ENCODE measurements at places on chromosomes 2 and 18. TPM values are rescaled to one million over a fixed set of nuclear protein-coding genes. Genes with fewer than 3 reads are reported as not detected.

Gene ADGRF3
- not detected for total RNA-seq

Gene DOK6
- total RNA-seq: 0.32 TPM

Gene CAPN14
- 0.14 TPM for total RNA-seq

Gene CHMP3
- 85.3 TPM for total RNA-seq

Gene SPP2
- total RNA-seq: not detected

Gene FTCDNL1
- not detected for total RNA-seq

Gene C2orf72
- total RNA-seq: 18.9 TPM

Gene SIX2
- 0.14 TPM for total RNA-seq

Gene REEP1
- 196 TPM for total RNA-seq

Gene AKAIN1
- total RNA-seq: not detected

Gene COLEC11
- total RNA-seq: not detected

Gene MGAT4A
- total RNA-seq: 139 TPM

Gene FNDC4
- 0.80 TPM for total RNA-seq

Gene ZRANB3
- total RNA-seq: 1.4 TPM

GRCh38 chr2:12616456-12617156 is 100.1 kb upstream of the TRIB2 start:
- DNase-seq: no peak

DNA sequence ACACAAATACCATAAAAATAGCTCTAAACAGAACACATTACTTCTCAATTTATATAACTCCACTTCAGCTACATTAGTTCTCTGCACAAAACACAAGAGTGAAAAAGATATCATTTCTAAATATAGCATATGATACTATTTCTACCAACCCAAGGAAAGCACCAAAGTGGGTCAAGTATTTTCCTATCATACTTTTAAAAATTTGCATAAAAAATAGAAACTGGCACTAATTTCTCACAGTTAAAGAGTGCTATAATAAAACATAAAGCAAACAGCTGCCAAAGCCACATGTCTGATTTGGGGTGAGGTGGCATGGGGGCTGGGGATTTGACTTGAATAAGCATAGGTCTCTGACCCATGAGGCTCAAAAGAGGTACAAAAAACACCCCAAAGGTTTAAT is 61.5 kb downstream of the BARD1 start:
- no peak for DNase-seq

GRCh38 chr2:217410681-217410960 is 550.8 kb upstream of the TNP1 start:
- DNase-seq: no peak

DNA sequence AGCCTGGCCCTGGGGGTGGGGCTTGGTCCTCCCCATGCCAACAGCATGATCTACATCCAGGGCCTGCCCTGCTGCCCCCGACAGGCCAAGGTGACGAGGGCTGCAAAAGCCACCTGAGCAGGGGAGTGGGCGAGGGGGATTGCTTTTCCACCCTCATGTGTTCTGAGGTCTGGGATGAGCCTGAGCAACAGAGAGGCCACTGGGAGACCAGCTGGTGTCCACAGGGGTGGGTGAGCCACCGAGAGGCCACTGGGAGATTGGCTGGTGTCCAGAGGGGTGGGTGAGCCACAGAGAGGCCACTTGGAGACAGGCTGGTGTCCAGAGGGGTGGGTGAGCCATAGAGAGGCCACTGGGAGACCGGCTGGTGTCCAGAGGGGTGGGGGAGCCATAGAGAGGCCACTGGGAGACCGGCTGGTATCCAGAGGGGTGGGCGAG is 147.4 kb upstream of the GPC1 start:
- DNase-seq: no peak

GRCh38 chr18:75869162-75869561 is 441.7 kb upstream of the SMIM21 start:
- no peak for DNase-seq

- DNase-seq: no peak
Measured at GRCh38 chr2:213316001-213316735, 31.9 kb downstream of the SPAG16 start.

DNA sequence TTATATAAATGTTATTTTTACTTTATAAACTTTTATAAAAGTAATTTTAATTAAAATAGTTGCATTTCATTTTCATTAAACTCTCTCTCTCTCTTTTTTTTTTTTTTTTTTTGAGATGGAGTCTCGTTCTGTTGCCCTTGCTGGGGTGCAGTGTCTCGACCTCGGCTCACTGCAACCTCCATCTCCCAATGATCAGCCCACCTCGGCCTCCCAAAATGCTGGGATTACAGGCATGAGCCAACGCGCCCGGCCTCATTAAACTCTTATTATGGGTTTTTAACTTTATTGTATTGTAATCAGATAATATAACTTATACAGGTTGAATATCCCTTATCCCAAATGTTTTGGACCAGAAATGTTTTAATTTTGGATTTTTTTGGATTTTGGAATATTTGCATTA is 10.9 kb upstream of the NPPC start:
- no peak for DNase-seq

- DNase-seq: no peak
Measured at GRCh38 chr18:63971320-63972001, 1.6 kb downstream of the SERPINB8 start.

- DNase-seq: no peak
Measured at GRCh38 chr2:189022053-189022481, 47.9 kb downstream of the COL3A1 start.

DNA sequence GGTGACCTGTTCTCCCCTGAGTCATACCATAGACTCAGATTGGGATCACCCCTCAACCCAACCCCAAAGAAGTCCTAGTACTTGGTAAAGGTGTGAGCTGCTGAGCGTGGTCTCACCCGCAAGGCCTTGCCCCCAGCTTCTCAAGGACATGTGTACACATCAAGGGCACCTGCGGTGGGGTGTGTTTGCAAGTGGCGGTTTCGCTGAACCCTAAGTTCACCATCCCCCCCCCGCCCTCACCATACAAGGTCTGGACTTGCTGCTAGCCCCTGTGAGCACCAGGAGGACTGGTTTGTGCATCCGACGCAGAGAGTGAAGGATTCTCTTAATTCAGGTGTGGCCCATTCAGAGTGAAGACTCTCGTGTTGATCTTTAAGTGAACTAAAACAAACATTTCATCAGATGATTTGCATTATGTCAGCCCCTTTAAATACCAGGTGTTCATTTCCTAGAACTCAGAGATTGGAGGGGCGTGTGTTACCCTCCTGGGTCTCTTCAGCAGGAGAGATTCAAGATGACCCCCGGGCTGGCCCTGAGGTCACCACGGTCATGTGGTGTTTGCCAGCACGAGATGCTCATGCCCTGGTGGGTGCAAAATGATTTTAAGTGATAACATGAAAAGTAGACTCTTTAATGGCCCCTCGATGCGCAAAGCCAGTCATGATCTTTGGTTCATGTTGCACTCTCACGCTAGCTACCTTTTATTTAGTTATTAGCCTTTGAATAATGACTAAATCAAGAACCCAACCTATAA is 27.8 kb downstream of the MTERF4 start:
- no peak for DNase-seq

DNA sequence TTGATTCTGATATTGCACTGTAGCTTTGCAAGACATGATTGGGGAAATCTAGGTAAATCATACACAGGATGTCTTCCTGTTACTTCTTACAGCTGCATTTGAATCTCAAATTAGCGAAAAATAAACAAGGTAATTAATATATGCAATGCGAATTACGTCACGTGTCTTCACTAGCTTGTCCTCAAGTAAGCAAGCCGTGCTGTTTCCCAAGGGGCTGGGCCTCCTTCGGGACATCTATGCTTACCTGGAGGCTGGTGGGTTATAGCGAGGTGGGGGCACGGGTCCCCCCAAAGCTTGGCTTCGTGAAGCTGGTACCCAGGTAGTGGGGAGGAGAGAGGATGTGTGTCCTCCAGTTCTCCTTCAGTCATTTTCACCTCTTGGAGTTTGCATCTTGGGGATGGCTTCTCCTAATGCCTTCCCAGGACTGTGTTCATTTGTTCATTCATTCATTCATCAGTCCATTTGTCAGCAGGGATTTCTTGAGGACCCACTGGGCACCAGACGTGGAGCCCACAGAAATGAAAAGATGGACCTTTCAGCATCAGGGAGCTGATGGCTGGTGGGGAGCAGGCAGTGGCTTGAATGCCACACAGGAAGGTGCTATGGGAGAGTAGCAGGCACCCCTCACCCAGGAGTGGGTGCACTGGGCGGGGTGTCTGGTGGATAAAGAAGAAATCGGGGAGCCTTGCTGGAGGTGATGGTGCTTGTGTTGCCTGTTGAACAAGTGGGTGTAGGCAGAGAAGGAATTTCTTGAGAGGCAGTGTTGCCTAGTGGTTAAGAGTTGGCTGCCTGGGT is 155.1 kb downstream of the GLI2 start:
- DNase-seq: no peak

- DNase-seq: no peak
Measured at GRCh38 chr2:205357732-205358131, 324.6 kb upstream of the NRP2 start.

DNA sequence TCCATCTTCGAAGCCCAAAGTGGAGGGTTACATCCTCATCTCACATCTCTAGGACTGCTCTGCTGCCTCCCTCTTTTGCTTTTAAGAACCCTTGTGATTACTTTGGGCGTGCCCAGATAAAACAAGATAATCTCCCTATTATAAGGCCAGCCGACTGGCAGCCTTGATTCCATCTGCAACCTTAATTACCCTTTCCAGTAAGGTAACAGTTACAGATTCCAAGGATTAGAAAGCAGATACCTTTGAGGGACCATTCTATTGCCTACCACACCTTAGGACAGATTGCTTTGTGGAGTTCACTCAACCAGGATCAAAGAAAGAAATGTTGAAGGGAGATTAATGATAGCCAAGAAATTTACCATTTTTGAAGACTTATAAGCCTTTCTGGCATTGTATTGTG is 250.8 kb upstream of the ACVR2A start:
- DNase-seq: no peak

- DNase-seq: no peak
Measured at GRCh38 chr2:66186537-66186936, 248.4 kb upstream of the MEIS1 start.

DNA sequence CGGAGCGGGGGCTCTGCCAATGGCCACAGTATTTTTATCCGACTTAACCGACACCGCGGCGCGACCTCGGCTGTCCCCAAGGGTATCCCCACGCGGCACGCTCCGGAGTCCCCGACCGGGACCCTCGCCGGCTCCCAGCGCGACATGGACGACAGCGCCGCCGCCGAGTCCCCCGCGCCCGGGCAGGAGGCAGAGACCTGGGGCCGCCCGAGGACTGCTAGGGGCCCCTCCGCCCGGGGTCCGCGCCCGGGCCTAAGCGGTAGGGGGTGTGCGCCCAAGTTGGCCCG is 468 bp downstream of the UXS1 start:
- DNase-seq: no peak

GRCh38 chr2:98335271-98335670 is 11.0 kb upstream of the CNGA3 start:
- no peak for DNase-seq

GRCh38 chr18:50928551-50928950 is 39.3 kb upstream of the ELAC1 start:
- DNase-seq: no peak

GRCh38 chr2:9497017-9497416 is 22.7 kb downstream of the IAH1 start:
- DNase-seq: no peak

DNA sequence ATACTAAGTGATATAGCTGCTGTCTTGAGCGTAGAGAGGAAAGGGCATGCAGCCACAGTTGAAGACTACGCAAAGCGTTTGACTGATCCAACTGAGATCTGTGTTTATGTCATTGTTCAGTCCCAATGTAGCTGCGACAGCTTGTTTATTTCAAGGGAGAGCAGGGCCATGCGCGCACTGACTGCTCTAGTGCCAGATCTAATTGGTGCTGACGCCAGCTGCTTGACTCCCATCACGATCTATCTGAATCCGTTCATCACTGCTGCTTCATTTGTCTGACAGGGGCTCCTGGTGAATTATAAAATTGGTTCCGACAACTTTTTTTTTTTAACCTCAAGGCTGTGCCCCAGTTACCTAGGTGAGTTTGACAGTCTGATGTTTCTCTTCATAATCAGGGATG is 75.7 kb downstream of the CHST9 start:
- DNase-seq: no peak

DNA sequence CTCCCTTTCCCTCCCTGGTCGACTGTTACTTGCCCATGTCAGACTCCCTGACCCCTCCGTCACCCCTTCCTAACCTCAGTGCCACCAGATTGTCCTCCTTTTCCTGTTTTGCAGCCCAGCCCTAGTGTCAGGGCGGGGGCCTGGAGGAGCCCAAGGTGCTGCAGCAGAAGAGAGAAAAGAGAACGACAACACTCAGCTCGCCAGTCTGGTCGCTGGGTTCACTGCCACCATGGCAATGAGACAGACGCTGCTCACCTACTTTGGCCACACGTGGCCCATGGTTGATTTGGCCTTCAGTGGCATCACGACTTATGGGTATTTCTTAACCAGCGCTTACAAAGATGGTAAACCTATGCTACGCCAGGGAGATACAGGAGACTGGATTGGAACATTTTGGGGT is 108.4 kb upstream of the RMDN2 start:
- no peak for DNase-seq

- DNase-seq: no peak
Measured at GRCh38 chr2:172436889-172437288, 9.5 kb downstream of the ITGA6 start.

GRCh38 chr2:160044728-160045127 is 17.7 kb downstream of the PLA2R1 start:
- DNase-seq: no peak

Measured in transverse colon (tissue), 4 donors.